ENCODE measurements at places on chromosomes 2 and 18.

GRCh38 chr2:11079136-11079824 is 76.0 kb upstream of the SLC66A3 start:
- DNase-seq = no peak

- no peak for DNase-seq
Observed at GRCh38 chr2:13218205-13218604, 501.5 kb downstream of the TRIB2 start.

- no peak for DNase-seq
Observed at GRCh38 chr2:234861841-234862735, 89.7 kb upstream of the SH3BP4 start.

DNA sequence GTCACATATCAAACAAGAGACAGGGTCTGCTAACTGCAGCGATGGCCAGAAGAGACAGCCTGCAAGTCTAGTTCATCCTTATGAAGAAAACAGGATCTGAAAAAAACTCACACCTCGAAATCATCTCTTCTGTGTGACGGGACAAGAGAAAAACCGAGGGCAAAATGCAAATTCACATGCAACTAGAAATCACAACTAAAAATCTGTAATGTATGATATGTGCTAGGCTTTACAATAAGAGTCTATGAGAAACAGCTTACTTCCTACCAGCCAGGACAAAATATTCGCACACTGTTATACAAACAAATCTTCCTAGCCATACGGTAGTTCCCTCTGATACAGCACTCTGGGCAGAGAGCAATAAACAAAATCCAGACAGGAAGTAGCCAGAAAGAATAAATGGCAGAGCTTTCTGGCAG is 48.8 kb downstream of the ANKRD44 start:
- DNase-seq = peak; percentile 57

DNA sequence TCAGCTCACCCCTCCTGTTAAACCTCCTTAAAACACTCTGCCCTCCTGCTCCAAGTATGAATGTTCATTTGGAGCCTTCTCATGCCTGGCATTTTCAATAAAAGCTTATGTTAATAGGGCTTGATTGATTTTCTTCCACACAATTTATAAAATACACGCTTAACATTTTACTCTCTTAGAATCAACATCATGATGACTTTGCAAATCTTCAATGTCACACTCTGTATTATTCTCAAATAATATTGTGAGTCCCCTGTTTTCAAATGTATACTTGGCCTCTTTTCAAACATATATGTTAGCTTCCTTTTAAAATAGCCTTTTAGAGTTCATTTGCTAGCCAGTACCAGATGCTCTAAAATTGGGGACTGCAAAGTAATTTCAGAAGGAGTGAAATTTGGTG is 520.3 kb downstream of the LRRTM4 start:
- DNase-seq = no peak

DNA sequence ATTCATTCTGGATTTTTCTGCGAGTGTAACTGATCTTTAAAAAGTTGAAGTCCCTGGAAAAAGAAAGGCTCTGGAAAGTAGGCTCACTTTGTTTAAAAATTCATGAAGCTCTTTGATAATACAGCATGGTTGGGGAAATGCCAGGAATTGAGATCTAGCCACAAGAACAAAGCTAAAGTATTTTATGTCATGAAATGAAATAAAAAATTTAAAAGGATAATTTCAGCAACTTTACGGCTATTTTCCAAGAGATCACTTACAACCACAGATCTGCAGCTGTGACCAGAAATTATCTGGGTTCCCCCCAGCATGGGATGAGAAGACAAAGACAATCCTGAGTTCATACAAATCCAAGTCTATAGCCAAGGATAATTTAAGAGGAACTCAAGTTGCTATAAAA is 25.3 kb upstream of the RFX8 start:
- no peak for DNase-seq

DNA sequence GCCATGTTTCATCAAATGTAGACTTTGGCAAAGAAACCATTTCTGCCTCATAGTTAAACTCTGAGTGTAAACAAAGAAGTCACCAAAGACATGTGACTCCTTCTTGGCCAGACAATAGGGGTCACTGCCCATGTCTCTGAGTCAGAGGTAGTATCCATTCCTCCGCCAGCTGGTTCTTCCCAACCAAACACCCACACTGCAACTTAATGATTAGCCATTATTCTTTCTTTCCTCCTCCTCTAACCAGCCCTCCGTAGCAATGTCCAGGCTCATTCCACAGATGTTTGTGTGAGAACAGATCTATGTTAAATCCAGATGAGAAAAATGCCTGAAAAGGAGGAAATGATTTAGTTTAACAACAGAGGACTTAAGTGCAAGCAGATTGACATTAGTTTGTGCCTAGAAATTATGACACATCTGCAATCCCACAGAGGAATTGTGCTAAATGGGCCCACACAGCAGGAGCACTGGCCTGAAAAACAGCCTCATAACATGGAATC is 127.9 kb upstream of the SH3BP4 start:
- DNase-seq = no peak

- peak; percentile 94 for DNase-seq
Observed at GRCh38 chr2:96528006-96528699, 8.4 kb upstream of the ARID5A start.

DNA sequence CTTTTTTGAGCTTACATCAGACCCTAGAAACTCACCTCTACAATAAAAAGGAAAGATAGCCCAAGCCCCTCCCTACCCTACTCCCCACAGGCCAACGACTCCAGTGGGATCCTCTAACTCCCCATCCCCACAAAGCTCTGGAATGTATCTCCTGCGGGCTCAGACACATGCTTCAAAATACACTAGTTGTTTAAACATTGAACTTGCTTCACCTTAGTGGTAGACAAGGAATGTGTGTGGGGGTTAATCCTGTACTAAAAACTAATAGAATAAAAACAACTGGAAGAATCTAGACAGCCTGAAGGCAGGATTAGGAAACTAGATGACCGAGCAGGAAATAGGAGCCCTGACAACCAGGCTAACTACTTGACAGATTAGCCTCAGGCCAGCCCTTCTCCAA is 211.5 kb downstream of the SUCLG1 start:
- no peak for DNase-seq

GRCh38 chr2:68320118-68320641 is 431 bp upstream of the CNRIP1 start:
- DNase-seq = no peak

DNA sequence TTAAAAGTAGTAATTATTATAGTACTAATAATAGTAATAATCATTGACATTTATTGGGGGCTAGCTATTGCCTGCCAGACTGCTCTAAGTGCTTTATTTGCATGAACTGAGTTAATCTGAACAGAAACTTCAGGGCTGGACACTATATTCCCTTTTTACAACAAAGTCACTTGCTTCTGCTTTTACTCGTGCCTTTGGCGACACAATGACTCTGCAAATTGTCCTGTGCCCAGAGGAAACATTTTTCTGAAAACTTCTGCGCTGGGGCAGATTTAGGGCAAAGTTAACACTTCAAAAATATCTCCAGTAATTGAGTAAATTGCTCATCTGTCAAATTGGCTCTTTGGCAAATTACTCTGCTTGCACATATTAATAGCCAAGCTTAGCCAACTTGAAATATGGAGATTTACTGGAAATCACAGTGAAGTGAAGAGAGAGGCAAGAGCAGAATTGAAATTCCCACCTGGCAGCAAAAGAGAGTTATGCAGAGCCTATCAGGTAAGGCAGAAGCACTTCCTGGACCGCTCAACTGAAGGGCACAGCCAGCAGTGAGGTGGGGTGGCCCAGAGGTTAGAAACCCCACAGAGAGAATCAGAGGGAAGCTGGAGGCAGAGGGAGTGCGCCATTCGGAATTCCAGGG is 36.3 kb downstream of the BMP10 start:
- DNase-seq = peak; percentile 66

DNA sequence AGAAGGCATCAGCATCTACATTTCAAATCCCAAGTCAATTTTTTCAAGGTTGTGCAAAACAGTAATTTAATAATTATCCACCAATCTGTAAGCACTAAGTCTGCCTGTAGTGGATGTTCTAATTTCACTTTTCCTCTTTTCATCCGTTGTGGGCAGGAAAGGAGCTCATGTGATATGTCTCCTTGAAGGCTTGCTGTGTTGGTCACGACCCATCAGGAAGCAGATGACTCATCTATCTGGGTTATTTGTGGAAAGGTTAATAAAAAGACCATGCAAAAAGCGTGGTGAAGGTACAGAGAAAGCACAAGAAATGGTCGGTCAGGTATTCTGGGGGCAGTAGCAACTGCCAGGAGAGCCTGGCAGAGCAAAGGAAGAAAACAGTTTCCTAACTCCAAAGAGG is 476.7 kb upstream of the RAB6C start:
- no peak for DNase-seq

GRCh38 chr18:56756966-56757365 is 105.8 kb downstream of the WDR7 start:
- DNase-seq = peak; percentile 63

Data from CD14-positive monocyte (primary cell).